Keratinocyte (primary cell): ENCODE measurements at places on chromosomes 7 and 10. TPM values are rescaled to one million over a fixed set of nuclear protein-coding genes. Genes with fewer than 3 reads are reported as not detected.

KEL gene
- 0.09 TPM in 1 of 3 replicates, not detected in the others for polyA plus RNA-seq

GRCh38 chr10:75611993-75612372 lies 180.6 kb downstream of the LRMDA start:
- peaks cover 4% of the 10 kb centered on the region for H3K27me3 ChIP-seq
- no peaks in the 10 kb centered on the region for H3K36me3 ChIP-seq
- DNase-seq = no peak
- no peaks in the 10 kb centered on the region for H3K4me1 ChIP-seq
- no peak overlapping the region for H3K4me3 ChIP-seq

GRCh38 chr7:141930211-141930610 lies 14.0 kb downstream of the OR9A4 start:
- no peaks in the 10 kb centered on the region for H3K36me3 ChIP-seq
- H3K27me3 ChIP-seq = no peaks in the 10 kb centered on the region
- H3K4me1 ChIP-seq = no peaks in the 10 kb centered on the region
- DNase-seq = no peak
- no peak overlapping the region for H3K27ac ChIP-seq

DNA sequence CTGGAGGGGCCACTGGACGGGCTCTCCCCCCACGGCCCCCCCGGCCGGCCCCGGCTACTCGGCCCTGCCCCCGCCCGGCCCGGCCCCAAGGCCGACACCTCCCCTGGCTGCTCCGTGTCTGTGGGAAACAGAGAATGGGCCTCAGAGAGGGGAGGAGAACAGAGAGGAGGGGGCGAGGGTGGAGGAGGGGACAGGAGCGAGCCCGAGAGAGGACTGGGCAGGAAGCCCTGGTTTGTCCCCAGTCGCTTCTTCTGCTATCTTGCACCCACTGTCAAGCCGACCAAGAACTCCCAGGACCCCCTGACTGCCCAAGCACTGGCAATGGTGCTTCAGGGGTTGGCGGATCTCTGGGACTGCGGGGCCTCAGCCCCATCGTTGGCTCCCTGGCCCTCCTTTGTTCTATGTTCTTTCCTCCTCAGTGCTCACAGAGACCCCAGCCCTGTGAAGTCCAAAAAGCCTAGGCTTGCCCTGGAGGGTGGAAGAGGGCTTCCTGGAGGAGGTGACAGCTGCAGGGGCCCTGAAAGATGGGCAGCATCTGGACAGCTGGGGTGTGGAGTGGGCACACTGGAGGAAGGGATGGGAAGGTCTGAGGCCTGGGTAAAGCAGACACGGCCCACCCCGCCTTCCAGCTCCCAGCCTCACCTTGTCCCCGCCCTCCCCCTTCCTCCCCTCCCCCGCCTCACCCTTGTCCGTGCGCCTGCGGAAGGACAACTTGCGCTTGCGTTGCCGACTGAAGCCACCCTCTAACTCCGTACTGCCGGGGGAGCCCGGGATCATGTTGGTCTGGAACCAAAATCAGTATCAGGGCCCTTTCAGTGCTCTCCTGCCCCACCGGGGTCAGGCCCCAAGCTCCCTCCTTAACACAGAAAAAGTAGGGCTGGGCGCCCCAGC lies 30.1 kb downstream of the KCNH2 start:
- no peak overlapping the region for H3K27ac ChIP-seq
- no peak overlapping the region for H3K4me3 ChIP-seq
- H3K27me3 ChIP-seq = peaks cover 28% of the 10 kb centered on the region
- no peaks in the 10 kb centered on the region for H3K36me3 ChIP-seq

DNA sequence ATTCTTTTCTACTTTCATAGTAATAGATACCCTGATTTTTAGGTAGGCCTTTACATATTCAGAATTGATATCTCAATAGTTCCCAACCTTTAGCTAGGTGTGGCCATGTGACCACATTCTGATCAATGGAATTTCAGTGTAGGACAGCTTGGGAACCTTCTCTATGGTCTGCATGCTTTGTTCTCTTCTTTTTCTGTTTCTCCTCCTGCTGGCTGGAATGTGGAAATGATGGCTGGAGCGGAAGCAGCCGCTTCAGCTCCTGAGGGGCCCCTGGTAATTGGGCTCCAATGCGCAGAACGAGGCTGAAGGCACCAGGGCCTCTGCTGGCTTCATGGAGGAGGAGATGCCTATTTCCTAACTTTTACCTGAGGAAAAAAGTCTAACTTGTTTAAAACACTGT lies 152.6 kb downstream of the ZMYND11 start:
- H3K36me3 ChIP-seq = no peaks in the 10 kb centered on the region
- H3K4me1 ChIP-seq = no peaks in the 10 kb centered on the region
- no peak overlapping the region for H3K27ac ChIP-seq
